ENCODE measurements at places on chromosomes 7 and 10.
A peak's percentile ranks its signal among the peaks of the same experiment; 100 is the strongest.

DNA sequence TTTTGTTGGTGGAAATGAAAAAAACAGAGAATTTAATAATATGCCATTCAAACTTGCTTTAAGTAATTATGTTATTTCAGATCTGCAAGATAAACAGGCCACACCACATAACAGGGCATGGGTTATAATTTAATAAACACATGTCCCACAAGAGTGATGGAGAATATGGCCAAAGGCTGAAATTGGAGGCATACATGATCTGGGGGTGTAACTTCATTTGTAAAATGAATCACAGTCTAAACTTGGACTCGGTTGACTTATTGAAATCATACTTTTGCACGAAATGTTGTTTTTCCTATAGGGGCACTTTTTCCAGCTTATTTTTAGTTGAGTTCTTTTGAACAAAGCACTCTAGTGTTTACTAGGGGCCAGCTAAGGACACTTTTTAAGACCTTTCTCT, 151.6 kb downstream of the TMEM26 start:
- DNase-seq: no peak

GRCh38 chr7:144787127-144787526, 48.7 kb downstream of the TPK1 start:
- DNase-seq: no peak

DNA sequence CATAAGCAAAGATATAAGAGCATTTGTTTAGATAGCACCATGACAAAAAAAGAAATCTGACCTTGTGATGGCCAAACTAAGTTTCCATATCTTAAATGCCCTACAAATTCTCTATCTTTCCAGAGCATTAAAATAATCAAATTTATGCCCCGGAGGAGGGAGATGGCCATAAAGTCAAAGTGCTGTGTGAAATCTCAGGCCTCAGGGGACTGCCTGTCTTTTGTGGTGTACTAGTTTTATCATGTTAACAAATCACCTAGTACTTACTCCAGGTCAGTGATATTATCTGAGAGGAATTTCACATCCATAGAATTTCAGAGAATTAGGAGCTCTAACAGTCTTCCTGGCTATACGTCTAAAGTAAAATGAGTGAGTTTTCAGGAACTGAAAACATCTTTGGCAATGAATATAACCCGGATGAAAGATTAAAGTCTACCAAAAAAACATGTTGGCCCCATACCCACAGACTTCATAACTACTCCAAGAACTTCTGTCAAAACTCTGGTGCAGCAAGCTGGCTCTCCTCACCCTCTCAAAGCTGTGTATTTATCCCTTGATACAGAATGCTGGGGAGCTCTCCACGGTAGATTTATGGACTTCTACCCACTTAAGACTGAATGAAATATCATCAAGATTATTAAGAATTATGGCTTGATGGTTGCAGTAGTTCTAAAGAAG, 682.8 kb downstream of the SORCS1 start:
- no peak for DNase-seq

DNA sequence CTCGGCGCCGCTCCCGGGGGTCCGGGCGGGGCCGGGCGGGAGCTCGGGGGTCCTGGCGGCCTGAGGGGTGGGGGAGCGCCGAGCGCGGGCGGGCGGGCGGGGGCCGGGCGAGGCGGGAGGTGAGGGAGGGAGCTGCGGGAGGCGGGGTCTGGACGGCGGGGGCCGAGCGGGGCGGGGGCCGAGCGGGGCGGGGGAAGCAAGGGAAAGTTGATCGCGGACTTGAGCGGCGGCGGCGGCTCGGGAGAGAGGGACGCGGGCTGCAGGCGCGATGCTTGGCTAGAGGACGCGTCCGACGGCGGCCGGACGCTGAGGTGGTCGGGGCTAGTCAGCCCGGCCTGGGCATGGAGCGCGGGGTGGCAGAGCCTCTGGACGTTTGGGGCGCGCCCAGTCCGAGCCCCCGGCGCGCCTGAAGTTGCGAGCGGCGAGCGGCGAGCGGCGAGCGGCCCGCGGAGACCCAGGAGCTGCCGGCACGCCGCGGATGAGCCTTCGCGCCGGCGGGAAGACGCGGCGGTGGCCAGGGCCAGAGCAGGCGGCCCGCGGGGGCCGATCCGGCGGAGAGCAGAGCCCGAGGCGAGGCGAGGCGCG, at the start of gene CDH23:
CDH23 (plus strand) TSS at position 210 of the 585 bp plus-strand sequence. CDS start 42,912 bp downstream, outside the sequence.
- peak; percentile 3 for DNase-seq

DNA sequence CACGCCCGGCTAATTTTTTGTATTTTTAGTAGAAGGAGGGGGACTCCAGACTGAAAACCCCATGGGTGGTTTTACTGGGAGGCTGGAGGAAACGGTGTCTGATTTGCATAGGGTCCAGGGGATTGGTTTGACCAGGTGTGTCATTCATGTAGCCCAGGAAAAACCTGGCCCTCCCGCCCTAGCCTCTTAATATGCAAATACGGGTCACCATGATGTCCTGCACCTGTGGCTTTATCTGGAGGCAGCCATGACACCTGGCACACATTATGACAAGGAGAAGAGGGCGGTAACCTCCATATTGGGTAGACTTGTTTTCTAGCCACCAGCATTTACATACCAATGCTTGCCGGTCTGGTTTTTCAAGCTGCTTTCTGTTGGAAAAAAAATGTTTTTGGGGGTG, 68.0 kb downstream of the TRIL start:
- no peak for DNase-seq

DNA sequence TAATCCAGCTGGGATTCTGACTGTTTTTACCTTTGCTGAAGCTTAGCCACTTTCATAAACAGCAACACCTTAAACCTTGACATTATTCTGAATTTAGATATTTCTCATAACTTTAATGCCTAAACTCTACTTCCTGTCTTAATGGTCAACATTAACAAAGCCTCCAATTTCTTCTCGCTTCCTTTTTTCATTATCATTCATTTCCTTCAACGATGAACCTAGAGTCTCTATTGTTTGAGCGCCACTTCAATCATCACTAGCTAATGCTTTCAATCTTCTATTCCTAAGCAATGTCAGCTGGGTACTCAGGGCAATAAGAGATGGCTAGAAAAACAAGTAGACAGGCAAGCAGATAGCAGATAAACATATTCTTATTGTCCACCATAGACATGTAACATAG, 96.6 kb upstream of the TMEM196 start:
- no peak for DNase-seq

DNA sequence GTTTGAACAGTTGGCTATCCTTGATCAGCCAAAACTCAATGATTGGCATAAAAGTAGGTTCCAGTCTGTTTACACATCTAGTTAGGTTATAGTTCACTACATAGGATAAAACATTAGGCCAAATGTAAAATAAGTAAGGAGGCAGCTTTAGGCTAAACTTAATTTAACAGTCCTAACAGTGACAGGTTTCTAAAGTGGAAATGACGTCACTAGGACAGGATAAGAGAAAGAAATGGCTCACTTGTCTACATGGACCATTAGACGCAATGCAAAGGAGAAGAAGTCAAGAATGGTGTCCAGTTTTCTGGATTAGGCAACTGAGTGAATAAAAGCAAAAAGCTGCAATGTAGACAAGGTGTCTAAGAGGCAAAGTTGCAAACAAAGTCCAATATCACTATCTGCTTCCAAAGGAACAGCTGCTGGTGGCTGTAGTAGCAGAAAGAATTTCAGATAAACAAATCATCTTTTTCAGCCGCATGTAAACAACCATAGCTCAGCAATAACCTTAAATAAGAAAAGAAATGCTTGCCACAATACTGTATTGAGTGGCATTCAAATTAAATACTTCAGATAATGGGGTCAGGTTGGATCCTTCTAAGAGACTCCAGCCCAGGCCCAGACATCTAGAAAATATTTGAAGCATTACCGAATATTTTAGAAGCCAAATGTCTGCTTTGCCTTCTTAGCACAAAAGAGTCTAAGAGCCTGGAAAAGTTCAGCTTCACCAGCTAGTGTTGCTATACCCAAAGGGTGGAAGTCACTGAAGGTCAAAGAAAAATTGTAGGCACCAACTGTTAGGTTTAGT, 154.2 kb downstream of the NEBL start:
- DNase-seq: no peak

DNA sequence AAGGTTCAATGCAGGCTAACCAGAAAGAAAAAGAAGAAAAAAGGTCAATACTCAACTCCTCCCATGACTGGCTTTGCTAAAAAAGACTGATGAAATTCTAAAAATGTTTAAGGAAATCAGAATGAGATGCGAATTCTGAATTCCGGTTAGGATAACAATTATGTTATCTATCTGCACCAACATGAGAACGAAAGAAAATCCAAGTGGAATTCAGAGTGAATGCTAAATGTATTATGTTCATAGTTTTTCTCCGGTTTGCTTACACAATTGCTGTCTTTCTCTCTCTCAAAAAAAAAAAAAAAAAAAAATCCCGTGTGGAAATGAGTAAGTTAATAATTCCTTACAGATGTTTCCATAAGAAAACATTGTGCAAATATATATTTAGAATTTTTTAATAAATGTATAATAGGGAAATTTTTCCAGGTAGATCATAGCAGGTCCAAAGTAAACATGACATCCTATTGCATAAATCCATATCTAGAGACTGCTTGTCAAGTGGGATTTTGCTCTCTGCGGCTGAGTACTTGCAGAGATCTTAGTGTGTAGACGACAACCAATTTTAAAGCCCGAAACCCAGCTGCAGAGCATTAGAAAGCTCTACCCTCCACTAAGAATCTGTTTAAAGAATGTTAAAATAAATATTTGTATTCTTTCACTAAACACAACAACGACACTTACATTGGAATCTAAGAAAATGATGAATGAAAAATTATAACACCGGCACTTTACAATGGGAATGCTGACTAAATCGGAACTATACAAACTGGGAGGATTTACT, 104.0 kb downstream of the JAZF1 start:
- no peak for DNase-seq

DNA sequence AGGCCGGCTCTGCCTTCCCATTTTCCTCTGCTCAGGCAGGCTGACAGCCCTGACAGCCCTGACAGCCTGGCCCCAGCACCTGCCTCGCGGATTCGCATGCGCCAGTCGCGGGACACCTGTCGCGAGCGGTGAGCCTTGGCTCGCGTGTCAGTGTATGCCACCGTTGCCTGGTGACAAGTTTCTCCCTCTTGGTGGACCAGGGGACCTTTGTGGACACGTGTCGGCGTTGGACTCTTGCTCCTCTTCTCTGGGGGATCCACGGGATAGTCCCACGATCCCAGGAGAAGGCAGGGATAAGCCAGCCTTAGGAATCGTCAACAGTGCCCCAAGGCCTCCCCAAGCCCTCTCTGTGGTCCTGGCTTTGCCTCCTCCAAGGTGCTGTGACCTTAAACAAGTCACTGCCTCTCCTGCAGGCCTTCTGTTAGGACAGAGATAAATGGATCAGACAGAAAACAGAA, 18.1 kb upstream of the ZNF273 start:
- DNase-seq: no peak

- DNase-seq: no peak
These were observed 34.9 kb downstream of the PRKAR2B start for GRCh38 chr7:107079212-107079940.

- peak; percentile 64 for DNase-seq
These were observed 27.4 kb upstream of the ENTPD1 start for GRCh38 chr10:95728526-95728925.

- DNase-seq: peak; percentile 80
These were observed 4.9 kb upstream of the PHKG1 start for GRCh38 chr7:56097700-56098099.

DNA sequence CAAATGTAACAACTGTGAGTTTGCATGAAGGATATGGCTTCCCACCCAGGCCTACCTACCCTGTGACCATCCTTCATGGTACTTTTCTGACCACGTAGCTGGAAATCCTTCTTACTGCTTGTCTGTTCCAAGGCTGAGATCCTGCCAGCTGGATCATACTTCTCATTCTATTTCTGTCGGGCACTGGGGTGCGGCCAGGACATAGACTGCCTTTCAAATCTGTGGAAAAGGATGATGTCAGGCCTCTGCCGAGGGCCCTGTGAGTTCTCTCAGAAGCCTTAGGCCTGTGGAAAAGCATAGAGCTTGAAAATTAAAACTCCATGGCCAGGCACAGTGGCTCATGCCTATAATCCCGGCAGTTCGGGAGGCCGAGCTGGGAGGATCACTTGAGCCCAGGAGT, 10.0 kb downstream of the VWC2 start:
- no peak for DNase-seq

Measured in iris pigment epithelial cell (primary cell).